CD4-positive, alpha-beta T cell (primary cell): ENCODE measurements at places on chromosomes 11 and 22. TPM values are rescaled to one million over a fixed set of nuclear protein-coding genes. Genes with fewer than 3 reads are reported as not detected.

DNA sequence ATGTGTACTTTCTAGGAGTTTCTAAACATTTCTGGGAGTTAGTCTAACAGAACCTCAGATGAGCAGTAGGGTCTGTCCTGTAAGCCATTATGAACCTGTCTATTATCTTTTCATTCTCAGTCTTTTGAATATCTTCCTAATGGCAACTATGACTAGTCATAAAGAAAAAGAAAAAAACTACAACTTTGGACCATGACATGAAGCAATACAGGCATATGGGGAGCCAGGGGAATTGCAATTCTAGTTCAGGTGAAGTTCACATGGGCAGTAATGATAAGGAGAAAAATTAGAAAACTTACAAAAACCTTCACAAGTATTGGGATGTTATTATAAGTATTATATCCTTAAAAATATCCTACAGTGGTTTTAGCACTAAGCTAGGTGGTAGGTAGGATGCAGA lies 649.0 kb upstream of the ANO5 start:
- H3K27me3 ChIP-seq, result no peaks in the 10 kb centered on the region
- H3K4me3 ChIP-seq, result no peak overlapping the region
- H3K36me3 ChIP-seq, result no peaks in the 10 kb centered on the region
- no peak overlapping the region for H3K27ac ChIP-seq
- H3K4me1 ChIP-seq, result no peaks in the 10 kb centered on the region

- H3K36me3 ChIP-seq, result no peaks in the 10 kb centered on the region
- no peak overlapping the region for H3K4me3 ChIP-seq
- peaks cover 10% of the 10 kb centered on the region for H3K4me1 ChIP-seq
- no peak overlapping the region for H3K27ac ChIP-seq
- DNase-seq, result no peak
Measured at GRCh38 chr11:11979488-11980117, 28.8 kb downstream of the DKK3 start.

GRCh38 chr22:39723463-39723862 lies 152.9 kb downstream of the CACNA1I start:
- no peak for DNase-seq
- no peak overlapping the region for H3K4me3 ChIP-seq
- no peaks in the 10 kb centered on the region for H3K36me3 ChIP-seq
- no peaks in the 10 kb centered on the region for H3K4me1 ChIP-seq
- H3K27ac ChIP-seq, result no peak overlapping the region

DNA sequence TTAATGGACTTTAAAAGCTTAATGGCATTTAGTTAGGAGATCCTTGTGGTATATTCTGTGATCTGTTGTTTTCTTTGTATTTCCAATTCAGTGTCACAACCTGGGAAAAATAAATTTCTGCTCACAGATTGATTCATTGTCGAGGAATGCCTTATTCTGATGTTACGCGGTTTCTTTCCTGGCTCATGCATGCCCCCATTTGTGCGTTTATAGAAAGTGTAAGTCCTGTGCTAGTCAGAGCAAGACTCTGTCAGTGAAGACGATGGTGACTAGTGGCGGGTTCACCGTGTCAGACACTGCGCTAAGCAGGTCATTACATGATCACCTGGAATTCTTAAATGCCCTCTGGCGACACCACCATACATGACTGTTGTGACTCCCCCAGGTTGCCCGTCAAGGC lies 169.4 kb downstream of the TBC1D22A start:
- H3K36me3 ChIP-seq, result peaks cover 28% of the 10 kb centered on the region
- H3K4me1 ChIP-seq, result no peaks in the 10 kb centered on the region
- no peak overlapping the region for H3K4me3 ChIP-seq

- H3K36me3 ChIP-seq, result no peaks in the 10 kb centered on the region
- DNase-seq, result no peak
- no peak overlapping the region for H3K4me3 ChIP-seq
- no peaks in the 10 kb centered on the region for H3K4me1 ChIP-seq
- H3K27ac ChIP-seq, result no peak overlapping the region
- peaks cover 7% of the 10 kb centered on the region for H3K27me3 ChIP-seq
Measured at GRCh38 chr22:43851058-43851978, 11.0 kb downstream of the SULT4A1 start.

DNA sequence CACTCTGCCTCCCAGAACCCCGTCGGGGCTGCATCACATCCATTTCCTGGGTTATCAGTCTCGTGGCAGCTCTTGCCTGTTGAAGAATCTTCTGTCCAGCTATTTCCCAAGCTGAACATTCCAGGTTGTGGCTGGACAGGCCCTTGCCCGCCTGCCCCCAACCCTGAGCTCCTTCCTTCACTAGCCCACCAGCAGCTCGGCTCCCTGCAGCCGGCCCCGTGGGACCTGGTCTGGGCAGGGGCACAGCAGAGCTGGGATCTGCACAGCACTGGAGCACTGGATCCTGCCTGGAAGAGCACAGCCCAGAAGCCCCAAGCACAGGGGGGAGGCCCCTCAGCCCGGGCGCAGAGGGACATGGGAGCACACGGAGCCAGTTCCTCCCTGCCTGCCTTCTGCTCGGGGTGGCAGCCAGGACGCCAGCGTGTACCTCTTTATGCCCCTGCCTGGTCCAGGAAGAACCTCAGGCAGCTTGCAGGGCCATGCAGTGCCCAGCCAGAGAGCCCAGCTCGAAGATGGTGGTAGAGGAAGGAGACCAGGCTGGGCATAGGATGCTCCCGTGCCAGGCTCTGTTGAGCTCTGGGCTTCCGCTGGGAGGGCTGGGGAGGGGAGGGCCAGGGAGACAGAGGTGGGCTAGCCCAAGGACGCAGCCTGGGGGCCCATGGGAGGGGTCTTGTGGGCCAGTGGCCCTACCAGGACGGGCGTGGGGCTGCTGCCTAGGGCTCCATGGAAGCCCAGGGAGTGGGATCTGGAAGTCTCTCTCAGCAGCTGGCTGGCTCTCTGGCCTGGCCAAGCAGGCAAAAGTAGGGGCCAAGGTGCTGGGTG lies 16.6 kb upstream of the GNB1L start:
- no peak overlapping the region for H3K27ac ChIP-seq
- H3K4me3 ChIP-seq, result no peak overlapping the region
- H3K36me3 ChIP-seq, result no peaks in the 10 kb centered on the region
- peaks cover 28% of the 10 kb centered on the region for H3K4me1 ChIP-seq

DNA sequence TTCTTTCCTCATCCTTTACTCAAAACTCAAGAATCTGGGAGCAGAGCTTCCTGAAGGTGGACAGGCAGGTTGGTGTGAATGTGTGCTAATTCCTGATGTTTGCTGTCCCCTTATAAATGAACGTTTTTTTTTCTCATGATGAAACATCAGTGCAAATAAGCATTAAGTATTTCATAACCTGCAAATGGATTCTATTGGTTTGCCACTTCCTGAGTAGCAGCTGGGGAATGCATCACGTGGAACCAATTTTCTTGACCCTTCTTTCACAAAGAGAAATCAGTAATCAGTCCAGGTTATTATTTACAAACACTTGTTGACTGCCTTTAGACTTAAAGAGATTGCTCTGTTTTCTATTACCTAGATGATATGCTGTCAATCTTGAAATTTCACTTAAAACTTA lies 40.1 kb upstream of the SCN3B start:
- no peak overlapping the region for H3K27ac ChIP-seq
- no peaks in the 10 kb centered on the region for H3K36me3 ChIP-seq
- H3K4me1 ChIP-seq, result no peaks in the 10 kb centered on the region
- no peaks in the 10 kb centered on the region for H3K27me3 ChIP-seq
- DNase-seq, result no peak
- no peak overlapping the region for H3K4me3 ChIP-seq

DNA sequence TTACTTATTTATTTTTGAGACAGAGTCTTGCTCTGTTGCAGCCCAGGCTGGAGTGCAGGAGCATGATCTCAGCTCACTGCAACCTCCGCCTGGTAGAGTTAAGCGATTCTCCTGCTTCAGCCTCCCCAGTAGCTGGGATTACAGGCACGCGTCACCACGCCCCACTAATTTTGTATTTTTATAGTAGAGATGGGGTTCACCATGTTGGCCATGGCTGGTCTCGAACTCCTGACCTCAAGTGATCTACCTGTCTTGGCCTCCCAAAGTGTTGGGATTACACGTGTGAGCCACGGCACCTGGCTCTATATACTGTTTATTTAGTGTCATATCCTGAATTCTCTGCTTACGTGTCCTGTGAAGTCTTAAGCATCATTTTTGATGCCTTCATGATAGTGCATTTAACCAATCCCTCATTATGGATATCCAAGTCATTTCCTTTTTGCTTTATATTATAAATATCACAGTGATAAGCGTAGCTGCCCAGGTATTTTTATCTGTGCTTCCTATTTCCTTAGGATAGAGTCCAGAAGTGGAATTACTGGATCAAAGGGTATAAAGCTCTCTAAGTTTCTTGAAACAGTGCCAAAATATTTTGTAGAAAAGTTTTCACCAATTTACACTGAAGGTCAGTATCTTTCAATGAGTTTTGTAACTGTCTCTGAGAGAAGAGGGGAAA lies 871 bp upstream of the SIDT2 start:
- peaks cover 5% of the 10 kb centered on the region for H3K36me3 ChIP-seq
- H3K4me3 ChIP-seq, result peak overlapping the region; percentile 81
- no peaks in the 10 kb centered on the region for H3K27me3 ChIP-seq
- DNase-seq, result no peak

GRCh38 chr22:47098554-47098953 lies 336.1 kb downstream of the TBC1D22A start:
- H3K4me1 ChIP-seq, result no peaks in the 10 kb centered on the region
- H3K4me3 ChIP-seq, result no peak overlapping the region
- no peak overlapping the region for H3K27ac ChIP-seq
- H3K27me3 ChIP-seq, result no peaks in the 10 kb centered on the region

GRCh38 chr22:25563761-25564319 lies 635 bp upstream of the GRK3 start:
- no peak overlapping the region for H3K27ac ChIP-seq
- H3K4me1 ChIP-seq, result peaks cover 20% of the 10 kb centered on the region
- no peaks in the 10 kb centered on the region for H3K27me3 ChIP-seq
- no peak for DNase-seq
- H3K4me3 ChIP-seq, result peak overlapping the region; percentile 59

DNA sequence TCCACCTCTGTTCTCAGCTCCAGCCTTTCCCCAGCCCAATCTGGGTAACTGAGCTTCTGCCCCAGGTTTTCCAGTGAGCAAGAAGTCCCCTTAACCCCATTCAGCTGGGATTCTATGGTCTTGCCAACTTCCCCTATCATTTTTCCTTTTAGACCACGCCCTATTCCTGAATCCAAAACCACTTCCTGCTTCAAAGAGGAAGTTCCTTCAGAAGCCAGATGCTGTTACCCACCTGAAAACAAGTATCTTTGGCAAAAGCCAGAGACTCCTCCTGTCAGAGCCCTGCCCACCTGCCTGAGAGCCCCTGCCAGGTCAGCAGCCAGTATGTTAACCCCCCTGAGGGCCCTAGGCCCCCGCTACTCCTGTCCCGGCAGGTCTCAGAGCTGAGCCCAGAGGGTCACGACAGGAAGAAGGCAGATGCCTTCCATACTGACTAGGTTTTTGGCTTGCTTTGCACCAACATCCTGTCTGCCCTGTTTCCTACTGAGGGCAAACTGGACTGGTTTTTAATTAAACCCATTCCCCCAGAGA lies 20.3 kb upstream of the MICAL2 start:
- H3K36me3 ChIP-seq, result no peaks in the 10 kb centered on the region
- no peaks in the 10 kb centered on the region for H3K27me3 ChIP-seq
- no peak overlapping the region for H3K27ac ChIP-seq
- no peak overlapping the region for H3K4me3 ChIP-seq

DNA sequence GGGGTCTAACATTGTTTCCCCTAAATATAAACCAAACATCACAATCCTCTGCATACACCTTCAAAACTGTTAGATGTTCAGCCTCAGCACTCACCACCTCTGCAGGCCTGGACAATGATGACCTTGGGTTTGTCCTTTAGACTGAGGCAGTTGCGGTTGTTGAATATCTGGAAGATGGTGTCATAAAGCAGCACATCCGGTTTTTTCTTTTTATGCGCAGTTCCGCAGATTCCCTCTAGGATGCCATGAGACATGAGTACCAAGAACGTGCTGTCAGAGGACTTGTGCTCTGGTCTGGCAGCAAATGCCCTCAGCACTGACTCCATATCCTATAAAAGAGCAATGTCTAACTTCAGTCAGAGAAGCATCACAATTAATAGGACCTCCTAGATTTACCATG lies 22.8 kb downstream of the CASP5 start:
- no peaks in the 10 kb centered on the region for H3K4me1 ChIP-seq
- H3K4me3 ChIP-seq, result no peak overlapping the region
- no peak overlapping the region for H3K27ac ChIP-seq
- DNase-seq, result peak; percentile 4

GRCh38 chr11:9759519-9760192 lies 95.8 kb downstream of the SWAP70 start:
- no peaks in the 10 kb centered on the region for H3K36me3 ChIP-seq
- H3K4me1 ChIP-seq, result peaks cover 21% of the 10 kb centered on the region
- H3K4me3 ChIP-seq, result no peak overlapping the region
- no peaks in the 10 kb centered on the region for H3K27me3 ChIP-seq

GRCh38 chr22:50361688-50362087 lies 18.6 kb downstream of the PPP6R2 start:
- peaks cover 4% of the 10 kb centered on the region for H3K36me3 ChIP-seq
- no peaks in the 10 kb centered on the region for H3K27me3 ChIP-seq
- H3K4me3 ChIP-seq, result no peak overlapping the region
- DNase-seq, result no peak
- no peak overlapping the region for H3K27ac ChIP-seq

GRCh38 chr11:64770120-64770519 lies 8.2 kb downstream of the SF1 start:
- no peak for DNase-seq
- H3K4me1 ChIP-seq, result peaks cover 90% of the 10 kb centered on the region
- H3K36me3 ChIP-seq, result peaks cover 98% of the 10 kb centered on the region
- no peak overlapping the region for H3K27ac ChIP-seq
- H3K4me3 ChIP-seq, result no peak overlapping the region

- DNase-seq, result no peak
- peaks cover 15% of the 10 kb centered on the region for H3K36me3 ChIP-seq
- peaks cover 53% of the 10 kb centered on the region for H3K4me1 ChIP-seq
- peak overlapping the region; percentile 85 for H3K27ac ChIP-seq
- H3K27me3 ChIP-seq, result no peaks in the 10 kb centered on the region
Measured at GRCh38 chr22:37244922-37245722, 1.1 kb upstream of the RAC2 start.

- no peak overlapping the region for H3K27ac ChIP-seq
- peaks cover 14% of the 10 kb centered on the region for H3K4me1 ChIP-seq
- H3K4me3 ChIP-seq, result no peak overlapping the region
- no peak for DNase-seq
- H3K36me3 ChIP-seq, result no peaks in the 10 kb centered on the region
Measured at GRCh38 chr11:119417726-119418540, 5.0 kb downstream of the THY1 start.

B3GAT1 gene
- total RNA-seq, result 0.14 TPM

F2 gene
- not detected for total RNA-seq

LAYN gene
- 1.3 TPM for total RNA-seq

HBE1 gene
- not detected for total RNA-seq

VWA5A gene
- total RNA-seq, result 5.6 TPM

ZNF214 gene
- not detected for total RNA-seq

OR5D13 gene
- not detected for total RNA-seq

CST6 gene
- not detected for total RNA-seq

NCF4 gene
- 8.0 TPM for total RNA-seq
